ENCODE measurements at places on chromosomes 16 and 17.
A peak's percentile ranks its signal among the peaks of the same experiment; 100 is the strongest.

- ATAC-seq = no peak
These were observed 20.2 kb downstream of the HLF start for GRCh38 chr17:55284944-55285339.

DNA sequence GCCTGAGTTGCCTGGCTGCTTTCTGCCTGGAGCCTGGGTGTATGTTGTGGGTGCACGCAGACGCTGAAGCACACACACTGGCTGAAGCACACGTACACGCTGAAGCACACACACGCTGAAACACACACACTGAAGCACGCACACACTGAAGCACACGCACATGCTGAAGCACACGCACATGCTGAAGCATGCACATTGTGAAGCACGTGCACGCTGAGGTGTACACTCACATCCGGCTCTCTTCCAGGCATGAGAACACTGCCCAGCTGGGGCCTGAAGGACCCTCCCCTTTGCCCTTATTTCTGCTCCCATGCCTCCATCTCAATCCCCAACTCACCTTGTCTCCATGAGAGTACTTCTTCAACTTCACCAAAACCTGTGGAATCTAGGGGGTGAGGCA is 16.5 kb downstream of the CSF3 start:
- no peak for ATAC-seq

GRCh38 chr16:49012961-49013726 is 268.5 kb downstream of the CBLN1 start:
- no peak for ATAC-seq

- ATAC-seq = no peak
These were observed 90.5 kb upstream of the MAF start for GRCh38 chr16:79691007-79691406.

- peak; percentile 41 for ATAC-seq
These were observed 13.9 kb downstream of the HAGH start for GRCh38 chr16:1812732-1813163.

DNA sequence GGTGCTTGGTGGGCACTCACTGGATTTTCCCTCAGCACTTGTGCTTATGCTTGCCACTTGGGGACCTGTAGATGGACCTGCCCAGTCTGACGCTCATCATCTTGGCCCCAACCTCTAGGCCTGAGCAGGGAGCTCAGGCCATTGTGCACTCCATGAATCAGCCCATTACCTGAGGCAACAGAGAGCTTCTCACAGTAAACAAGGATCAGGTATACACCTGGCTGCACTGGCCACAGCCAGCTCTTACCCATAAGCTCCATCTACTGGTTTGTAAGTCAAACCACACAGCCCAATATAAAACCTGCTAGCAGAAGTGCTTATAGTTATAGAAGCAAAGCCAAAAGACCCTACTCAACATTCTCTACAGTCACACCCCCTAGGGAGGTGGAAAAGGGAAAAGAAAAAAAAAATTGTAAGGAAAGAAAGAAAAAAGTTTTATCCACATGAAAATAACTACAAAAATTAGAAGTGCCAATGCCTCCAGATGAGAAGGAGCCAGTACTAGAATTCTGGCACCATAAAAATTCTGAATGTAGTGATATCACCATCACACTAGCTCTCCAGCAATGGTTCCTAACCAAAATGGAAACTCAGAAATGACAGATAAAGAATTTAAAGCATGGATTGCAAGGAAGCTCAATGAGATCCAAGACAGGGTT is 87.8 kb upstream of the CDH5 start:
- ATAC-seq = no peak

GRCh38 chr17:72273289-72274056 is 152.7 kb downstream of the SOX9 start:
- no peak for ATAC-seq

GRCh38 chr16:66798161-66798560 is 3.2 kb downstream of the TERB1 start:
- no peak for ATAC-seq

GRCh38 chr16:87951552-87952538 is 611 bp downstream of the BANP start:
- ATAC-seq = no peak

GRCh38 chr17:34584805-34585416 is 5.5 kb downstream of the TMEM132E start:
- no peak for ATAC-seq

GRCh38 chr17:72530454-72530853 is 409.6 kb downstream of the SOX9 start:
- ATAC-seq = no peak

- ATAC-seq = peak; percentile 41
These were observed 29.9 kb downstream of the PLCG2 start for GRCh38 chr16:81808933-81809480.

DNA sequence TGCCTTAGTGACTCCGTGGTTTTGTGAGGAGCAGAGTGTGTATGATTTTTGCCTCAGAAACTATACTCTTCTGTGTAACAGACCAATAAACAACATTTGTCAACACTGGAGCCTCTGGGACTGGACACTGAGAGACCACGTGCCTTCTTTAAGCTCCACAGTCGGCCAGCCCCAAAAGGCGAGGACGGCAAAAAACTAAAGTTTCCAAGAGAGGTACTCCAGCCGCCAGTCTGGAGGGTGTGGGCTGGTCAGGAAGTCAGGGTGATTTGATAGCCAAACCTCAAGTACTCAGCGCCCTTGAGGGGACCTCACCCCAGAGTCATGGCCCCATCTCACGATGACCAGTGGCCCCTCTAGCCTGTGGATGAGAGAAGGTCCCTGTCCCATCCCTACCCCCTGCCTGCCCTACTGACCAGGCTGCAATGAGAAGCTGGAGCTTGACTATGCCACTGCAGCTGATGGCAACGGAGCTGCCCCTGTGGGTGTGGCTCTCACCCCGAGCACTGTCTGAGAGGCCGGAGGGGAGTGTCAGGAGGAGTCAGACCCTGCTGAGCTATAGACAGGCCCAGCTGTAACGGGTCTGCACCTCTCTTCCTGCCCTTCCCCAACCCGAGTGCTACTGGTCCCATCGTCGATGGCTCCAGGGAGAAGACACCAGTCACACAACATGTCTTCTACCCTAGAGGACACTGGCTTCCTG is 19.8 kb downstream of the MNT start:
- ATAC-seq = no peak

DNA sequence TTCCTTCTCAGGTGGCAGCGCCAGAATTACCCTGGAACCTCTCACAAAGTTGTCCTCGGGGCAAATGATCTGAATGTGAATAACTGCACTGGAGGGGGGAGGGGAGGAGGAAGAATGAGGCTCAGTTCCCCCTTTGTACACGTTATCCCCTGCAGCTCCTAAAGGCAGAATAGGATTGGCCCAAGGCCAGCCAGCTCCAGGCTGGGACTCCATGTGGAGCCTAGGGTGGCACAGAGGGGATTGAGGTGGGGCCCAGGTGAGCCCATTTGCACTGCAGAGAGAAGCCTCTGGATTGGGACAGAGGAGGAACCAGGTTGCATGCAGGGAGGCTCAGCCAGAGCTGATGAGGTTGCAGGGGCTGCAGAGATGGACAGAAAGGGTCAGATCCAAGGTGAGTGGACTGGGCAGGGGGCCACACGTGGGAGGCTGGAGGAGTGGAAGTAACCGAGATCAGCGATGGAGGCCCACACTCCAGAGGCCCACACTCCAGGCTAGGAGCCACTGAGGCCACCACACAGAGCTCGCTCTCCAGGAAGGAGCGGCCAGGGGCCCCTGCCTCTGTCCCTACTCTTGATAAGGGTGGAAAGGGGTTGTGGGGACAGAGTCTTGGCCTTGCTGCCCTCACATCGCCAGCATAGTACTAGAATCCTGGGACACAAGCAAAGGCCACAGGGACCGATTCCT is 78.6 kb downstream of the RBFOX3 start:
- ATAC-seq = no peak

DNA sequence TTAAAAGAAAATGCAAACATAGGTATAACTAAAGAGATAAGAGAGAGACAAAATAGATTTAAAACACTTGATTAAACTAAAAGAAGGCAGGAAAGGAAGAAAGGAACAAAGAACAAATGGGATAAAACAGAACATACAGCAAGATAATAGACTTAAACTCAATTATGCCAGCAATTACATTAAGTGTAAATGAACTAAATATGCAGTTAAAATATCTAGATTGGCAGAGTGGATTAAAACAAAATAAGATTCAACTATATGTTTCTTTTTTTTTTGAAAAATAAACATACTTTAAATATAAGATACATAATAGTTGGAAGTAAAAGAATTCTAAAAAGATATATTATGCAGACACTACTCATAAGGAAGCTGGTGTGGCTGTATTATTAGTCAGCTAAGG is 9.7 kb upstream of the CFAP20 start:
- no peak for ATAC-seq

GRCh38 chr17:49224198-49224996 is 6.2 kb downstream of the PHOSPHO1 start:
- ATAC-seq = peak; percentile 35

DNA sequence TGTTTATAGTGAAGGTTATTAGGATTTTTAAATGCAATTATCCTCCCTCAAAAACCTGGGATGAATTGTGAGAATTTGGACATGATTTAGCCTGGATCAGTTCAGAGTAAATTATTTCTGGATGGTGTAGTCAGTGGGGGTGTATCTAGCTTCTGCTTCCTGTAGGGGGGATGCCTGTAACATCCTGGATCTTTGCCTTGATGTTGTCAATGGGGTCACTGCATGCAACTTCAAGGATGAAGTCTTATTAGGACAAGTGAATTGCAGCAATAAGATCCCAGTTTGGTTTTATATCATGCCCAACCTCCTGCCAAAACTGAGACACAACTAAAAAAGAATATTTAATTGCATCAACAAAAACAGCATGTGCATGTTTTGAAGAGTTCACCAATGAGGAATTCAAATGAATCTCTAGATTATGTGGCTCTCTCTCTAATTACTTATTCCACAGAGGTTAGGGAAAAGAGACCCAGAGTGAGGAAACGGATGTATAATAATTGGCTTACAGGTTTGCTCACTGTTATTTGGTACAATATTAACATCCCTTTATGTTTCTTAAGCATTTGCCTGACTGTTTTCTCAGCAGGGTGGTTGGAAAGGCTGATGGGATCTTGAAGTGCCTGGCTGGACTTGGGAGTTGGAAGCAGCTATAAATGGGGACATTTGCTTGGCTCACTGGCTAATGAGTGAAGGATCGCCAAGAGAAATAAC is 159.8 kb downstream of the HS3ST3B1 start:
- ATAC-seq = no peak

GRCh38 chr16:3610698-3611145 is 684 bp downstream of the SLX4 start:
- ATAC-seq = no peak

DNA sequence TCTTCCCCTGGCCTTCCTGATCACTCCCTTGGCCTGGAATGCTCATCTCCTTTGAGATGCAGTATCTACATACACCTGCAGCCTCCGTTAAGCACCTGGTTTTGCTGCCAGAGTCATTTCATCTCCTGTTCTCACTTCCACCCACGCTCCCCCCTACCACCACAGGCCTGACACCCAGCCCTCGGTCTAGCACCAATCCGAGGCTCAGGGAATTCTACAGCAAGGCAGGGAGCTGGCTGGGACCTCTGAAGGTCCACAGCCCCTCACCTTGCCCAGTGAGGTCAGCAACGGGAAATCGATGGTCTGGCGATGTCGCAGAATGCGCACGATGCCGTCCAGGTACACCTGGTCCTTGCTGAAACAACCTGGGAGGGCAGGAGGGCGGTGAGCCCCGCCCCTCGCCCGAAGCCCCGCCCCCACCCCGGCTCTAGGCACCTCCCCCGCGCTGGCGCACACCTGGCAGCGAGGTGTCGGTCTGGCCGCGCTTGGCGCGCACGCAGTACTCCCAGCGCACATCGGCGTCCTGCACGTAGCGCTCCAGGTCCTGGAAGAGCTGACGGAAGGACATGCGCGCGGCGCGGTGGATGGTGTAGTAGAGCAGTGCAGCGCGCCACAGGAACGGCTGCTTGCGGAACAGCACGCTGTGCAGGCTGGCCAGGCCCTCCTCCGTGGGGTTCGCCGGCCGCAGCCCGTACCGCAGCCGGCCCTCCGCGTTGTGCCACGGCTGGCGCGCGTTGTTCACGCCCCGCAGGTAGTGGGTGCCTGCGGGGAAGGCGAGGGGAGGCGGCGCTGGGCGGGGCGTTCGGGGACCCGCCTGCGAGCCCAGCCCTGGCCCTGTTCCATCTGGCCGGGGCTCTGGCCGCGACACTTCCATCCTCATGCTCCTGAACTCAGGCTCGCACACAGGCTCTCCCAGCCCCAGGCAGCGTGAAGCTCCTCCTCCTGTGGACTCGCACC is 5.7 kb downstream of the MATCAP1 start:
- ATAC-seq = peak; percentile 36

GRCh38 chr16:30782486-30783279 is 4.3 kb downstream of the ZNF629 start:
- ATAC-seq = no peak

GRCh38 chr17:16927641-16928321 is 44.1 kb downstream of the TNFRSF13B start:
- ATAC-seq = no peak

DNA sequence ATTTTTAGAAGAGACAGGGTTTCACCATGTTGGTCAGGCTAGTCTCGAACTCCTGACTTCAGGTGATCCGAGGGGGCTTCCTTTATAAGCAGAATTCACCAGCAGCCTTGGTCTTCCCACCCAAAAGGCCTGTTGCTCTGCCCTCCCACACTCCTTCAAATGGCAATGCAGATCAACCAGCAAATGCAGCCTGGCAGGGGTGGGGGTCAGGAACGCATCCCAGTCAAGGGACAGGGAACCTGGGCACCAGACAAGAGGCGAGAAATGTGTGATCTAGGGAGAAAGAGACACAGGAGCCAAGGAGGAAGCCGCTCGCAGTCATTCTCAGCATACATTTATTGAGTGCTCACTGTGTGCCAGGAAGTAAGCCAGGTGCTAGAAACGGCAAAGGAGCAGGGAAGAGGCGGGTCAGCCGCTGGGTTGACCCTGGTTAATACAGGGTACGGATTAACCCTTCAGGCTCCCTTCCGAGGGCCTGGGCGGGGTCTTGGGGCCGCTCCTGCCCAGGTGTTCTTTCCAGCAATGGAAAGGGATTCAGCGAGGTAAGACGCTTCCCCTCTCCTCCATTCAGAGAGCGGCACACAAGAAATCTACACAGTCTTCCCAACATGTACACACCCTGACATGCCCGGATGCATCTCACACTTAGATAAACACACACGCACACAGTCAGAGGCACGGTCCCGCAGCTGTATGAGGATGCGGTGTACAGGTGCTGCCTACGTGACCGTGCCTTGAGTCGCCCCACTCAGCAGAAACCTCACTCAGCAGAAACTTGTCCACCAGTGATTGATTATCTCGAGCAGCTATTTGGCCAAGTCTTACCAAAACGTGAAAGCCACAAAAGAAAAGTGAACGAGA is 6.6 kb upstream of the PITPNA start:
- ATAC-seq = no peak

- ATAC-seq = no peak
These were observed 339.7 kb downstream of the CA10 start for GRCh38 chr17:51818777-51819176.

DNA sequence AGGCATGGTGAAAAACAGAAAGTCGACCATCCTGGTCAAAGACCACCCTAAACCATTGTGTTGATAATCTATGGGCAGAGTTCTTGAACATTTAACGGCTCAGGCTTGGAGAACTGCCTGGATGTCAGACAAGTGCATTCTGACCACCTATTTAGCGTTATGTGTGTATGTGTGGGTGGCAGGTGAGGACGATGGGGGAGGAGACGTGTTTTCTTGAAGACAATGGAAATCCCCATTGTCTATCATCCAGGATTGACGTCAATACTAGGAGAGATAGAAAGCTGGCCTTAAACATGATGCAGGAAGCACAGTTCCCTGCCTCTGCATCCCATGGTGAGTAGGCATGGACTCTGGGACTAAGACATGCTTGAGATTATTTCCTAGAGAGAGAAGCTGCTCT is 157.4 kb upstream of the MAF start:
- ATAC-seq = no peak
